ENCODE measurements at places on chromosomes 12 and 14. TPM values are rescaled to one million over a fixed set of nuclear protein-coding genes. Genes with fewer than 3 reads are reported as not detected.
A peak's percentile ranks its signal among the peaks of the same experiment; 100 is the strongest.

- H3K4me3 ChIP-seq = no peak overlapping the region
- H3K27me3 ChIP-seq = no peaks in the 10 kb centered on the region
- DNase-seq = no peak
- no peak overlapping the region for H3K27ac ChIP-seq
- no peaks in the 10 kb centered on the region for H3K36me3 ChIP-seq
- no peaks in the 10 kb centered on the region for H3K4me1 ChIP-seq
Observed at GRCh38 chr14:62017651-62018230, 255.5 kb downstream of the SNAPC1 start.

DNA sequence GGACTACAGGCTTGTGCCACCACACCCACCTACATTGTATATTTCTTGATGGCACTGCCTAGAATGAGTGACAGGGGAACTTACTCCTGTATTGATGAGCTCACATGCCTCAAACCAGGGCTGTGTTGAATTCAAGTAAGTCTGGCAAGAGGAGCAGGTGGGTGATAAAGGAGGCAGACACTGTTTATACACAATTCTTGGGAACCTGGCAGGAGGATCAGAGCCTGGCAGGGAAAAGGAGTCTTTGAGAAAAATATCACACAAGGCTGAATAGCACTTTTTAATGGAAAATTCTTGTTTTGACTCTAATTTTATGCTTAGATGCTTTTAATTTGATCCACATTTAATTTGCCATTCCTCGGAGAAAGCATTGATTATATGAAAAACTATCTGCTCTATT is 293.1 kb upstream of the NPAS3 start:
- no peak for DNase-seq
- no peaks in the 10 kb centered on the region for H3K27me3 ChIP-seq
- H3K4me3 ChIP-seq = no peak overlapping the region
- no peaks in the 10 kb centered on the region for H3K4me1 ChIP-seq

GRCh38 chr12:85393606-85394005 is 113.6 kb downstream of the ALX1 start:
- H3K27ac ChIP-seq = no peak overlapping the region
- no peaks in the 10 kb centered on the region for H3K27me3 ChIP-seq
- no peaks in the 10 kb centered on the region for H3K36me3 ChIP-seq
- peaks cover 28% of the 10 kb centered on the region for H3K4me1 ChIP-seq
- peak; percentile 31 for DNase-seq
- no peak overlapping the region for H3K4me3 ChIP-seq

GRCh38 chr12:12845794-12846243 is 32.7 kb downstream of the DDX47 start:
- H3K4me3 ChIP-seq = no peak overlapping the region
- H3K27ac ChIP-seq = no peak overlapping the region
- DNase-seq = no peak
- no peaks in the 10 kb centered on the region for H3K4me1 ChIP-seq
- H3K27me3 ChIP-seq = no peaks in the 10 kb centered on the region
- no peaks in the 10 kb centered on the region for H3K36me3 ChIP-seq

DNA sequence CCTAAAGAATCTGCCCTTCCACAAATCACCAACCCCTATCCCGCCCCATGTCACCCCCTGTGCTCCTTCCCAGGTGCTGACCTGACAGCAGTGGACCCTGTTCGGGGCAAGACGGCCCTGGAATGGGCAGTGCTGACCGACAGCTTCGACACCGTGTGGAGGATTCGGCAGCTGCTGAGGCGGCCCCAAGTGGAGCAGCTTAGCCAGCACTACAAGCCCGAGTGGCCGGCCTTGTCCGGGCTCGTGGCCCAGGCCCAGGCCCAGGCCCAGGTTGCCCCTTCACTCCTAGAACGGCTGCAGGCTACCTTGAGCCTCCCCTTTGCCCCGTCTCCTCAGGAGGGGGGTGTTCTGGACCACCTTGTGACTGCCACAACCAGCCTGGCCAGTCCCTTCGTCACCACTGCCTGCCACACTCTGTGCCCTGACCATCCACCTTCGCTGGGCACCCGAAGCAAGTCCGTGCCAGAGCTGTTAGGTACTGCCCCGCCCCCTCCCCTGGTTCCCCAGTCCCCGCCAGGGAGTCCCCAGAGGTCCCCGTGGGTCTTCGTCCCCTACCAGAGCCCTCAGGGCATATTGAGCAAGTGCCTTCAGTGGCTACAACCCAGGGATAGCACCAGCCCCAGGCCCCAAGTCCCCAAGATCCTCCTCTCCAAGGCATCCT is 2.7 kb downstream of the ANKRD33 start:
- no peak overlapping the region for H3K4me3 ChIP-seq
- H3K36me3 ChIP-seq = no peaks in the 10 kb centered on the region
- H3K27me3 ChIP-seq = no peaks in the 10 kb centered on the region
- no peak for DNase-seq

- no peak for DNase-seq
- no peaks in the 10 kb centered on the region for H3K4me1 ChIP-seq
- H3K27ac ChIP-seq = no peak overlapping the region
- H3K4me3 ChIP-seq = no peak overlapping the region
Observed at GRCh38 chr12:108424026-108424425, 84.9 kb upstream of the CMKLR1 start.

- H3K27me3 ChIP-seq = no peaks in the 10 kb centered on the region
- peaks cover 2% of the 10 kb centered on the region for H3K36me3 ChIP-seq
- peak; percentile 46 for DNase-seq
- H3K4me1 ChIP-seq = no peaks in the 10 kb centered on the region
- peak within 1 kb of the TSS; percentile 58 for H3K4me3 ChIP-seq
Observed at GRCh38 chr12:95790033-95790916, at the start of gene NTN4. Gene NTN4 (minus strand): TSS chr12:95790764. CDS start chr12:95790309, 455 bp downstream.

GRCh38 chr14:58736606-58737005 is 98.8 kb downstream of the DACT1 start:
- H3K27ac ChIP-seq = no peak overlapping the region
- H3K27me3 ChIP-seq = no peaks in the 10 kb centered on the region
- no peaks in the 10 kb centered on the region for H3K36me3 ChIP-seq
- H3K4me1 ChIP-seq = no peaks in the 10 kb centered on the region
- H3K4me3 ChIP-seq = no peak overlapping the region
- no peak for DNase-seq

- DNase-seq = no peak
- H3K4me1 ChIP-seq = peaks cover 1% of the 10 kb centered on the region
- no peaks in the 10 kb centered on the region for H3K27me3 ChIP-seq
- H3K27ac ChIP-seq = no peak overlapping the region
- H3K4me3 ChIP-seq = no peak overlapping the region
Observed at GRCh38 chr12:780750-781379, 28.5 kb downstream of the WNK1 start.

DNA sequence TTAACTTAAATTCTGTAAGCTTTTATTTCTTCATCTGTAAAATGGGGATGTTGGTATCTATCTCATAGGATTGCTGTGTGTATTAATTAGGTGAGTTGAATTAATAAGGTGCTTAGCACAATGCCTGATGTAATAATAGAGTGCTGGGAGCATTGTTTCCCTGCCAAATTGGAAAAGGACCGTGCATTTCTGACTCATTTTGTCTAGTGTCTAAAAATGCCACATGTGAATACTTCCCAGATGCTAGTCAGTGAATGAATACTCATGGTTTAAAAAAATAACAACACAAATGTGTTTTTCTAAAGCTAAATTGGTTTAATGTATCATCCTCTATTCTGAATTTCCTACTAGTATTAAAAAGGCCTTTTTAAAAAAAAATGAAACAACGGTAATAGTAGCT is 45.4 kb upstream of the NEDD1 start:
- no peak overlapping the region for H3K27ac ChIP-seq
- H3K4me1 ChIP-seq = no peaks in the 10 kb centered on the region
- no peaks in the 10 kb centered on the region for H3K27me3 ChIP-seq
- no peaks in the 10 kb centered on the region for H3K36me3 ChIP-seq

GRCh38 chr12:69440016-69440415 is 30.2 kb upstream of the FRS2 start:
- H3K4me1 ChIP-seq = no peaks in the 10 kb centered on the region
- DNase-seq = peak; percentile 28
- H3K36me3 ChIP-seq = no peaks in the 10 kb centered on the region
- no peak overlapping the region for H3K27ac ChIP-seq
- no peaks in the 10 kb centered on the region for H3K27me3 ChIP-seq
- no peak overlapping the region for H3K4me3 ChIP-seq

GRCh38 chr14:95504135-95505029 is 12.1 kb downstream of the SYNE3 start:
- H3K27ac ChIP-seq = no peak overlapping the region
- no peak overlapping the region for H3K4me3 ChIP-seq
- peaks cover 2% of the 10 kb centered on the region for H3K4me1 ChIP-seq
- H3K27me3 ChIP-seq = no peaks in the 10 kb centered on the region
- no peak for DNase-seq

- H3K4me3 ChIP-seq = no peak overlapping the region
- H3K36me3 ChIP-seq = no peaks in the 10 kb centered on the region
- no peaks in the 10 kb centered on the region for H3K27me3 ChIP-seq
- H3K27ac ChIP-seq = peak overlapping the region; percentile 89
- DNase-seq = peak; percentile 71
Observed at GRCh38 chr14:45135156-45135555, 574 bp upstream of the FANCM start.

- H3K27ac ChIP-seq = no peak overlapping the region
- peaks cover 43% of the 10 kb centered on the region for H3K4me1 ChIP-seq
- DNase-seq = peak; percentile 9
- H3K4me3 ChIP-seq = peak overlapping the region; percentile 12
- no peaks in the 10 kb centered on the region for H3K27me3 ChIP-seq
- no peaks in the 10 kb centered on the region for H3K36me3 ChIP-seq
Observed at GRCh38 chr14:76763096-76764041, 2.1 kb downstream of the VASH1 start.

Gene C12orf60
- 2.4 TPM for total RNA-seq

Gene MYH6
- total RNA-seq = not detected

Gene MRPL52
- total RNA-seq = 102 TPM

Gene C14orf132
- total RNA-seq = 21.7 TPM

Gene OTX2
- not detected for total RNA-seq

Gene POLE2
- total RNA-seq = 2.8 TPM

Gene SUOX
- total RNA-seq = 17.7 TPM

Gene NAV3
- total RNA-seq = 7.7 TPM
